ENCODE measurements at places on chromosomes 11 and 22.

- DNase-seq, result no peak
Observed at GRCh38 chr11:59271811-59272327, 59.1 kb upstream of the MPEG1 start.

DNA sequence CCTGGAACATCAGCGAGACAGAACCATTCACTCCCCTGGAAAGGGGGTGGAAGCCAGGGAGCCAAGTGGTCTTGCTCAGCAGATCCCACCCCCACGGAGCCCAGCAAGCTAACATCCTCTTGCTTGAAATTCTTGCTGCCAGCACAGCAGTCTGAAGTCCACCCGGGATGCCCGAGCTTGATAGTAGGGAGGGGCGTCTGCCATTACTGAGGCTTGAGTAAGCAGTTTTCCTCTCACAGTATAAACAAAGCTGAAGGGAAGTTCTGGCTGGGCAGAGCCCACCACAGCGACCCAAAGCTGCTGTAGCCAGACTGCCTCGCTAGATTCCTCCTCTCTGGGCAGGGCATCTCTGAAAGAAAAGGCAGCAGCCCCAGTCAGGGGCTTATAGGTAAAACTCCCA, 764.8 kb upstream of the LUZP2 start:
- no peak for DNase-seq

DNA sequence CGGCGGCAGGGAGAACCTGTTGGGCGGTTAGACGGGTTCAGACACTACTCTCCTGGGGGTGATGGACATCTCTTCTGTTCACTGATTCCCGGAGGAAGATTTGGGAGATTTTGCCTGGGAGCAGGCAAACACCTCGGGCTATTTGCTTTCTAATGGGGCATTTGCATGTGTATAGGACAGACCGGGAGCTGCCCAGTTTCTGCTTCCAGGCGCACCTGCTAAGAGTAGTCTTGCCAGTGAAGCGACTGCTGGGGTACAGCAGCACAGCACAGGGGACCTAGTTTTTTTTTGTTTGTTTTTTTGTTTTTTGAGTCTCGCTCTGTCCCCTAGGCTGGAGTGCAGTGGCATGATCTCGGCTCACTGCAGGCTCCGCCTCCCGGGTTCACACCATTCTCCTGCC, 6.8 kb upstream of the H19 start:
- no peak for DNase-seq

DNA sequence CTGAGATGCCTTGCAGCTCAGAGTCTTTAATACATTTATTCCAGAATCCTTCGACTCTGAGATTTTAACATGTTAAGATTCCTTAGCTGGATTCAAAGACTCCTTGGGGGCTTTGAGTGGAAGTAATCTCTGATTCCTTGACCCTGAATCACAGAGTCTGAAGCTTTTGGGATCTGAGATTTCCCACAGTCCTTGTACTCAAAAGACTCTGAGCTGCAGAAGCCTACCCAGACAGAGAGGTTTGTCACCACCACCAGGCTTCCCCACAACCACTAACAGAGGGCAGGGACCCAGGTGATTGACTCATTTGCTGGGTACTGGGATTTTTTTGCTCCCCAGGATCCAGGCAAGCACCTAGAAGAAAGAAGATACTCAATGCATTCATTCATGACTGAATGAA, 1.4 kb upstream of the SERPINH1 start:
- DNase-seq, result no peak

DNA sequence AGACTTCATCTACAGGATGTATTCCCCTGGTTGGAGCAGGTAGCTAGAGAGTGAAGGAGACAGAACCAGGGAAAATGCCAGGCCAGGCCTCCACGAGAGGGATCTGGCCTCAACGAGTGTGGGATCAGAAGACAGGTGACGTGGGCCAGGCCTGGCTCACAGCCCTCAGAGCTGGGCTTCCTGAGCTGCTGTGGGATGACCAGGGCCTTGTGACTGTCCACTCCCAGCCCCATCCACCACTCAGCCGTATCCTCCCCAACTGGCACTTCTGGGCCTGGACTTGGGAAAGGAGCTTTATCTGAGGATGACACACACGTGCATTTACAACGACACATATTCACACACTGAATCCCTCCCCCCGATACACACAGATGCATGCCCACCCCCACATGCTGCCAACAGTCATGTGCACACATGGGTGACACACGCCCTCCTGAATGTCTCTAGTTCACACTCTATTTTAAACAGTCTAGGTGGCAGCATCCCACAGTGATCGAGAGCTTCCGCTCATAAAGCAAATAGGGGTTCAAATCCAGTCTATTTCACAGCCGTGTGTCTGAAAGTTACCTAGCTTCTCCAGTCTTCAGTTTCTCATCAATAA, 93.1 kb downstream of the TP53I11 start:
- no peak for DNase-seq
